ENCODE measurements at places on chromosomes 1 and 21.
A peak's percentile ranks its signal among the peaks of the same experiment; 100 is the strongest.

DNA sequence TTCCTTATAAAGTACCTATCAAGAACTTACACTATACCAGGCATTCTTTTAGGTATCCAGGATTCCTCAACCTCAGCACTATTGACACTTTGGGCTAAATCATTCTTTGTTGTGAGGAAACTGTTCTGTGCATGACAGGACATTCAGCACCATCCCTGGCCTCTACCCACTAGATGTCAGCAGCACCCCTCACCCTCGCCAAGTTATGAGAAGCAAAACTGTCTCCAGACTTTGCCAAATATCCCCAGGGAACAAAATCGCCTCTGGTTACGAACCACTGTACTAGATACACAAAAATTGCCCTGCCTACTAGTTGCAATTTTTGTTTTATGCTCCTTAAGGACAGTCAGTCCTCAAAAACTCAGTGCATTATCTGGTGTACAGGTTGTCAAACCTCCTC, 35.7 kb downstream of the PALMD start:
- DNase-seq: peak; percentile 74

GRCh38 chr1:29809446-29810120, 573.3 kb downstream of the PTPRU start:
- DNase-seq: no peak

DNA sequence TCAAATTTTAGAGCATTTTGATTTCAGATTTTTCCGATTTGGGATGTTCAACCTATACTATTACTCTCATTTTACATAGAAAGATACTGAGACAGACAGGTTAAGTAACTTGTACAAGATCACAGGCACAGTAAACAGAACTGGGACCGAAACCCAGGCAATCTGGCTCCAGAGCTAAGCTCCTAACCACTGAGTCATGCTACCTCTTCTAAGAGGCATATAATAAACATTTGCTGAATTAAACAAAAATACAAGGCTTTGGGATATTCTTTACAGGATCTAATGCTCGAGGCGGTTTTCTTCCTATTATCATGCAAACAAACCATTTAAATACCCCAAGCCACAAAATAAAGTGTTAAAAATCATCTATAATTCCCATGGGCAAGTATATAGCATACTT, 50.3 kb downstream of the MCOLN2 start:
- peak; percentile 16 for DNase-seq

- no peak for DNase-seq
Measured at GRCh38 chr21:35414507-35415139, 365.5 kb upstream of the RUNX1 start.

GRCh38 chr1:44259090-44259489, 45.8 kb downstream of the DMAP1 start:
- no peak for DNase-seq

DNA sequence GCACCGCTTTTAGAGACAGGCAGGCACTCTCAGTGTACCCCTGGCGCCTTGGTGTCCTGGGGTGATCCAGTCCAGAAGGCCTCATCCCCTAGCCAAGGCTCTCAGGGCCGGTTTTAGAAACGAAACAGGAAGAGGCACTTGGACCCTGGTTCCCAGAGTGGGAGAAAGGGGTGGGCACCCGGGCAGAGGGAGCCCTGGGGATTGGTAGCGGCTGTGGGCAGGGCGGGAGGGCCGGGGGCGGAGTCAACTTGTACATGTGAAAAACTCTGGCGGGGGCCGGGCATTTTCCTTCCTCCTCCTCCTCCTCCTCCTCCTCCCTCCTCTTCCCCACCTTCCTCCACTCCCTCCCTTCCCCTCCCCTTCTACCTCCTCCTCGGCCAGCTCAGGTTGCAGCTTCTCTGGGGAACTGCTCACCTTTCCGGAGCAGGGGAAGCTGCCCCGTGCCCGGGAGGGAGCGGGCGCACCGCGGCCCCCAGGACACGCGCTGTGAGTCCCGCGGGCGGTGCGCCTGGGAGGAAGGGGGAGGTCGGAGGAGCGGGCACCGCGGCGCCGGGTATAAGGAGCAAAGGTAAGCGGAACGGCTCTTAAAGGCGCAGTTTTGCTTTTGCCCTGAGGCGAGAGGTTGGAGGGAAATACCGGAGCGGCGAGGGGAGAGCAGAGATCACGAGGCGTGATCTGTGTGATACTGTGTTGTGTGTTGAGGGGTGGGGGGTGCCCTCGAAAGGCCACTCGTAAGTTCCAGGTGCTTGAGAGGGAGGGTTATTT, at the start of gene CDK18:
TSS of gene CDK18 (plus strand) at position 359 of the 765 bp plus-strand sequence. CDS start 18,499 bp downstream, outside the sequence.
- no peak for DNase-seq

GRCh38 chr21:45855248-45855811, 126.2 kb upstream of the COL6A1 start:
- DNase-seq: no peak

DNA sequence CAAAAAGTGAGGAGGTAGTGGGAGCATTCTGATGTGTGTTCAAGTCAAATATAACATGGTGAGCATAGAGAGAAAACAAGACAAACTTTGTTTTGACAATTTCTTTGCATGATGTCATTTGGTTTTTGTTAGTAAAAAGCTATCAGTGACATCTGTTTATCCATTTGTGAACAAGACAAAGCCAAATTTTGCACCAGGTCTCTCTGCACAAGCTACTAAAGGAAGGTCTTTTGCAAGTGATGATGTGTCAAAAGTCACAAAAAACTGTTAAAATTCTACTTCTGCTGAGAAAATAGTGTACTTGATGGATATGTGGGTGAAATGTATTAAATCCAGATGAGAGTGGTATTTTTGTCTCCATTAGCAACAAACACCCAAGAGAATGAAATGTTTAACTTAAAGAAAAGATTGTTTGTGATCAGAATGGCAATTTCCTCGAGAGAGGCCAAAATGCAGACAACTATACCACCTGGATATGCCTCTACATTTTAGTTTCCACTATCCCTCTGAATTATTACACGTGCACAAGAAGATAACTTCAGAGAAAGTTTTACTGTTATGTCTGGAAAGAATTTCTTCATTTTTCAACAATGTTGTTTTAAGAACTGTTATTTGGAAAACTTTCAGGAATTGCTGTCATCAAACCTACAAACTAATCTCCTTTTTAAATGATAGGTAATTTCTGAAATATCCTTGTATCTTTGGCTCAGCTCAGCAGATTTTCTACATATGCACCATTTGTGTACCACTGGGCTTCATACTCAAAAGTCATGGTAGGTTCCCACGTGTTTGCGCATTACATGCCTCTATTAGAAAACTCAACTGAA, 807.4 kb upstream of the ADGRL2 start:
- no peak for DNase-seq

DNA sequence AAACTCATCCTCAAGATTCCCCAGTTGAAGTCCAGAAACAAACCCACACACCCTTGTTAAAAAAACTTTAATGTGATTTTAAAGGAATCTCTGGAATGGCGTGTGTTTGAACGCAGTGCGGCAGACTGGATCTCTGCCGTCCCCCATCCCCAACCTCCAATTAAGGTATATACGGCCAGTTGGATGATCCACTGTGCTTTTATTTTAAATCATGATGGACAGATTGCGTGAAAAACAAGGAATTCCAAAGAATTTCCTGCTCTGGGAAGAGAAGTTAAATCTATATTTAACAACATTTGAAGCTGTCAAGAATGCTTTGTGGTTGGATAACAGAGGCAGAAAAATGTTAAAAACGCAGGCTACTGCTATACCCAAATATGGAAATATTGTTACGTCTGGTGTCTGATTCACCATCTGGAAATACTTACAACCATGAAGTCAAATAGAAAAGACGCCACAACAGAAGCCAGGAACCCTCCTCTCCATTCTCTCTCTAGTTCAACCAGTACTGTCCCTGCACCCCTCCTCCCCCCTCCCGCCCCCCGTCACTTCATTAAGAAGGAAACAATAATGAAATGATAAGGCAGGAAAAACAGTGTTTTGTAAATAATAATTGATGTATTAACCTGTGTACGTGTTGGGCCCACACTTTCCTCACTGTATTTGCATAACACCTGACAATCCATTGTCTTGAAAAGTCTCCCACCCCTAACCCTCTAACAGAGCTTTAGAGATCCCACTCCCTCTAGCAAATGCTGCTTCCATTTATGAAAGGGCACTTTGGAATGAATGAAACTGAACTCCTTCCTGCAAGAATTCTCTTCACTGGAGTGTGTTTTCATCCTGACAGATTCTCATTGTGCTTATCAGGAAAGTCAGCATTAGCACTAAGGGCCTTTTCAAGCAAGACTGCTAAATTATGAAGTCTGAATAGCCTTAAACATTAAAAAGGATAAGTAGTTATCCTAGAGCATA, 2.0 kb upstream of the CCN1 start:
- DNase-seq: peak; percentile 95

DNA sequence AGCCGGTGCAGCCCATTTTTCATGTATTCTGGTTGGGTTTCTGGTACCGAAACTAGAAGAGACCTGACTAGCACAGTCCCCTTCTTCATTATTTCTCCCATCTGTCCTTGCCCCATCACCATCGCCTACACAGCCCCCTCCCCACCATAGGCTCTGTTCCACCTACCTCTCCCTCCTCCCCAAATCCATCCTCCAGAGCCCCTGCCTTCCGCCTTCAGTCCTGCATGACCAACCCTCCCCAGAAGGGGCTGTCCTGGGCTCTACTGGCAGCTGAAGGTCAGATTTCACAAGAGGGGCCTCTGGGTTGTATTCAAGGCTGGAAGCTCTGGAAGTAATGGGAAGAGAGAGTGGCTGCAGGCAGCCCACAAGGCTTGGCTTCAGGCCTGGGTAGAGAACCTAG, 55.2 kb downstream of the SDC3 start:
- DNase-seq: no peak

DNA sequence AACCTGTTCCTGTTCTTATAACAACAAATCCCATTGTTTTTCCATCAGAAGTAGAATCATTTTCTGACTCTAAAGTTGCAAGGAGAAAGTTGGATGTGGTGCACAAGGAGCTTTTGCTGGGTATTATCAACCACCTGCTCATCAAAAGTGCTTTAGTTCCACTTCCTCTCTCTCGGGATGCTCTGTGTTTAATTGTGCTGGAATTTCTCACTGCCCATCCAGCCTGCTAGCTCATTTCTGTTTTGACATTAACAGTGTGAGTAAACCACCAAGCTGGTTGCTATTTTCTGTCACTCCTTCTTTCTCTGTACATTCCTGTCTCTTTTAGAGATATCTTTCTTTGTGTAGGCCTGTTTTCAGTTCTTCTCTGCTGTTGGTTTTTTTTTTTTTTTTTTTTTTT, 6.0 kb downstream of the KDM4A start:
- no peak for DNase-seq

All from fibroblast of gingiva (primary cell).